D341Med (cell line): ENCODE measurements at places on chromosomes 7 and 10.
A peak's percentile ranks its signal among the peaks of the same experiment; 100 is the strongest.

- DNase-seq, result peak; percentile 50
Observed at GRCh38 chr10:35329520-35329919, 6.8 kb upstream of the CCNY start.

GRCh38 chr10:26435852-26436251 lies 2.3 kb upstream of the APBB1IP start:
- no peak for DNase-seq

DNA sequence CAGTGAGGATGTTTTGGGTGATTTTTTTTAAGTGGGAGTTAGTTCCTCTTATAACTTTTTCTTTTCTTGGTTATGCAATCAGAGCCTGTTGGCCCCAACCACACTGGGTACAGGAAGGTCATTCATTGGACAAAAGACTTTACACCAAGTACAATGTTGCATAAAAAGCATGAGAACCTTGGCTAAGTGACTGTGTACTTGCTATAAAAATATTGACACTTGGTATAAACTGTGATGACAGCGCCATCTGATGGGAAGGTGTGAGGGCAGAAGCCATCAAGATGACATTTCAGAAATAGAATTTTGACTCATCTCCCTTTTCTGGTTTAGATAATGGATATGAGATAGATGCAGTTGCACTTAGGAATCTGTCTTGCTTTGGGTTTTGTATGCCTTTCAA lies 126.4 kb upstream of the CCDC6 start:
- DNase-seq, result peak; percentile 77

DNA sequence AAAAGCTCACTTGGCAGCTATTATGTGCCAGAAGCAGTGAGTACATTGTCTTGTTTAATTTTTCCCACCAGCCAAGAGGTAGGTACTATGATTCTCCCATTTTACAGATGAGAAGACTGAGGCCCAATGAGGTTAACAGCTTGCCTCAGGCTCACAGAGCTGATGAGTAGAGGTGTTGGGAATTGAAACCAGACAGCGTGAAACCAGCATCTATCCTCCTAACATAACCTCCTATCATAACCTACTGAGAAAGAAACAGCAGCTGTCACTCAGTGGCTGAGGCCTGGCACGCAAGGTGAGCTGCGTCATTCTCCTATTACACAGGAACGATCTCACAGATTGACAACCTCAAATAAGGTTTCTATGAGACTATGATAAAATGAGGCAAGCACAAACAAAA lies 6.2 kb downstream of the PYROXD2 start:
- DNase-seq, result no peak

DNA sequence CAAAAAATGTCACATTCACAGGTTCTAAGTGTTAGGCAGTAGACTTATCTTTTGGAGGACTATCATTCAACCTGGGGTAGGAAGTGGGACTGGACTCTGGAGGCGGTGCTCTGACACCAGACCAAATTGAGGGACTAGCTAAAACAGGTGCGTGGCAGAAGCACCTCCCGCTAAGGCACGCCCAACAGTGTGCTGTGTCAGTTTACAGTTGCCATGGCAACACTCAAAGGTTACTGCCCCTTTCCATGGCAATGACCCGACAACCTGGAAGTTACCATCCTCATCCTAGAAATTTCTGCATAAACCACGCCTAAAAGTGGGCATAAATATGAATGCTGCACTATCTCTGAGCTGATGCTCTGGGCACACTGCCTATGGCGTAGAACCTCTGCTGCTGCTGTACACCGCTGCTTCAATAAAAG lies 14.0 kb upstream of the BLNK start:
- no peak for DNase-seq

DNA sequence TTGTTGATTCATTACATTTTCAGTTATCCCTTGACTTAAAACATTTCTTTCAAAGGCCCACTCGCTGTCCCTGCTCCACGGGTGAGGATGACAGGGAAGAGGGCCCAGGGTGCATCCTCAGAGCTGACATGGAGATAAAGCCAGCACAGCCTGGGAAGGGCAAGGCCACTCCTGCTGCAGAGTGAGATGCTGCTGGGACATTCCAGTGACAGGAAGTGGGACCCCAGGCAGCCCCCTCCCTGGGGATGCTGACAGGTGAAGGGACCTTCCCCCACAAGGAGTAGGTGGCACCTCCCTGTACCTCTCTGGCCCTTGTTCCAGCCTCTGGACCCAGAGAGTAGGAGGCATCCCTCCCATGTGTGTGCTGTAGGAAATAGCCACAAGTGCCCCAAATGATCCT lies 97.8 kb upstream of the DDC start:
- no peak for DNase-seq

DNA sequence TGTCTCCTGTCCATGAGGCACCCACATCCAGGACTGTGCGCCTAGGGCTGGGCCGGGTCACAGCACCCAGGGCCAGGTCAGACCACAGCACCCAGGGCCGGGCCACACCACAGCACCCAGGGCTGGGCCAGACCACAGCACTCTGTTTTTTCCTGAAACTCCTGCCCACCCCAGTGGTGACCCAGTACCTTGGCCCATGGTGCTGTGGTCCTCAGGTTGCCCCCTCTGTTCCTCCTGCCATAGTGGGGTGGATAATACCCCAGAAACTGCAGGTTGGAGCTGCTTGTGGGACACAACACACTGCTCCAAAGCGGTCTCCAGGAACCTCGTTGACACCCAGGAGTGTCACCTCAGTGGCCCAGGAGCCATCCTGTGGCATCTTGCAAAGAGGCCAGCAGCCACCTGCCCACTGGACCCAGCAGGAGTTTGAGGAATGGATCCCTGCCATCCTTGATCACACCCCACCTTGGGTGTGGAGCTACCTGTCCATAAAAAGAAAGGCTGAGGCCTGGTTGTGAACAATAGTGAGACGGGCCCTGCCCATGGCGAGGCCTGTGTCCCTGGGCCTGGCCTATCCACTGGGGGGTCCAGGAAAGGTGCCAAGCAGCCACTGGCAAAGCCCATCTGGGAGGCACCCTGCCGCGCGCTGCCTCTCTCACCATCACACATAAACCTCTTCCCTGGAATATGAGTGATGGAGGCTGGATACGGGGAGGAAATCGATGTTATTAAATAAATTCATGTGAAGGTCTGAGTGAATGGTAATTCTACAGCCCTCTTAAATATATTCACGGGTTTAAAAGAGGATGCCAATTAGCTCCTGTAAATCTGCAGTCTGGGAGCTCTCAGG lies 89.0 kb downstream of the NKX6-2 start:
- no peak for DNase-seq

DNA sequence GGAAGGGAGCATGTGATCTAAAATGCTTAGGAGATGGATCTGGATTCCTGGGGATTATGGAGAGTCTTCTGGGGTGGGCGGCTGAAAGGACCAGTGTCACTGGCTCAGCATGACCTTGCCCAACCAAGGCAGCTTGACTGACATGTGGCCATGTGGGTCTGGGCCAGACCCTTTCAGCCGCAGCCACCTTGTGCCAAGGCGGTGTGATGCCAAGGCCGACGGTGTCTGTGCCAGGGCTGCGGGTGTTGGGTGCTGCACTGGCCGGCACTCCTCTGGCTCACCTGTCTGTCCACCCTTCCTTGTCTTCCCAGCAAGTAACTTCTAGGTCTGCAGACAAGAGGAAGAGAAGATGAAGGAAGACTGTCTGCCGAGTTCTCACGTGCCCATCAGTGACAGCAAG lies 8.8 kb downstream of the DEPP1 start:
- DNase-seq, result no peak

GRCh38 chr7:14341200-14341775 lies 351.8 kb upstream of the ETV1 start:
- no peak for DNase-seq

GRCh38 chr7:114979388-114979787 lies 57.5 kb downstream of the MDFIC start:
- no peak for DNase-seq

DNA sequence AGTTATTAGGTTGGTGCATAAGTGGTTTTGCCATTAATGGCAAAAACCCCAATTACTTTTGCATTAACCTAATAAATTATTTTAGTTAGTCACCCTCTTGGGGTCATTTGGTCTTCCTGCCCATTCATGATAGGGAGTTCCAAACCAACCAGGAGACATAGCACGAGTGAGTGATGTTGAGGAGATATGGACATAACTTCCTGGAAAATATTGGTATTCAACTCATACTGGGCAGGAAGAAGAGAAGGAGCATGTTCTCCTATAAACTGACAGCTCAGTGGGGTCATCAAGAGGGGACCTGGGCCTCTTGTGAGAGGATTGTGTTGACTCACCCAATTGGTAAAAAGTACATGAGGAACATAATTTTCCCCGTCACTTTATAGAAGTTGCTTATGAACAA lies 23.7 kb downstream of the SPAG6 start:
- DNase-seq, result no peak

GRCh38 chr10:44925224-44925623 lies 14.1 kb downstream of the TMEM72 start:
- no peak for DNase-seq
